ENCODE measurements at places on chromosomes 5 and 9. TPM values are rescaled to one million over a fixed set of nuclear protein-coding genes. Genes with fewer than 3 reads are reported as not detected.

GRCh38 chr9:463455-464171 is 248.9 kb downstream of the DOCK8 start:
- no peak for DNase-seq

GRCh38 chr5:117380316-117380715 is 805.7 kb upstream of the SEMA6A start:
- DNase-seq, result no peak

The PKN3 gene
- 9.3 TPM for polyA plus RNA-seq

- no peak for DNase-seq
Measured at GRCh38 chr5:55593115-55593472, 58.3 kb upstream of the PLPP1 start.

DNA sequence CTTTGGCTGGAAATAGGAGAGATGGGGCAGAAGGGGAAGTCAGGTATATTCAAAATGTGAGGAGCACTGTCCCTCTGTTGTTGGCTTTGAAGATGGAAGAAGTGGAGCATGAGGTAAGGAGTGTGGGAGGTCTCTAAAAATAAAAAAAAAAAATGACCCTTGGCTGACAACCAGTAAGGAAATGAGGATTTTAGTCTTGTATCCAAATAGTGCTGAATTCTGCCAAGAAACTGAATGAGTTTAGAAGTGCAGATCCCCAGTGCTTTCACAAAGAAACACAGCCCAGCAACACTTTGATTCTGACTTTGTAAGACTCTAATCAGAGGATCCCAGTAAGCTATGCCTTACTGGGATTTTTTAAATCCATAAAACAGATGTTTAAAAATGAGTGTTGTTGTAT is 367.9 kb downstream of the CYLC2 start:
- no peak for DNase-seq
